ENCODE measurements at places on chromosomes 16 and 17. TPM values are rescaled to one million over a fixed set of nuclear protein-coding genes. Genes with fewer than 3 reads are reported as not detected.

DNA sequence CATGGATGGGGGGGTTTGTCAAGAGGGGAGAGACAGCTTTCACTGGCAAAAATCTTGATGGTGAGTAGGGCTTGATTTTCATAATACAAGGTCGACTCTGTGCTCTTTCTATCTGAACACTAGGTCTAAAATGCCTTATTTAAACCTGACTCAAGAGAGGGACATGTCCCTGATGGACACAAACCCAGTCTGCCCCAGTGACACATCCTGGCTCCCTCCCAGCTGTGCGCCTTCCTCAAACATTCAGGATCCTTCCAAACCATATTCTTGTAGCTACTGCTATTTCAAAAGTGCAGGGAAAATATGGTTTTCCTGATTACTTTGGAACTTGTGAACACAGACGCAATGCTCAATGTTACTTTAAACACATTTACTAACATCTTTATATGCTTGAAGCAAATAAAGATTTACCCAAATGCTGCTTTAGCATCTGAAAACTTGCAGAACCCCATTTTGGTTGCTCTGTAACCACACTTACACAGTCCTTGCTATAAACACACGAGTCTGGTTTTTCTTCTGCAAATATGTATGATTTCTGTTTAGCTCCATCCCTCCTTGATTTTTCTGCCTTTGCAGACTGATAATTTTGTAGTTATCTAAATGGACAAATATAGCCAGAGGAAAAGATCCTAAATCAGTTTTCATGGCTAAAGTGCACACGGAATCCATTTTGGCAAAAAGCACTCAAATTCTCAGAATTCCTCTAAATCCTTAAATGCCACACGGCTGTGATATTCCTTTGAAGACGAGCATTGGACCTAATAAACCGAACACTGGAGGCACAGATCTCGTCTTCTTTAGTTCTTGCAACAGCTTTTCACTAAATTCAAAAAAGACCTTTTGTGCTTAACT lies 499.9 kb upstream of the ZFHX3 start:
- DNase-seq: no peak

DNA sequence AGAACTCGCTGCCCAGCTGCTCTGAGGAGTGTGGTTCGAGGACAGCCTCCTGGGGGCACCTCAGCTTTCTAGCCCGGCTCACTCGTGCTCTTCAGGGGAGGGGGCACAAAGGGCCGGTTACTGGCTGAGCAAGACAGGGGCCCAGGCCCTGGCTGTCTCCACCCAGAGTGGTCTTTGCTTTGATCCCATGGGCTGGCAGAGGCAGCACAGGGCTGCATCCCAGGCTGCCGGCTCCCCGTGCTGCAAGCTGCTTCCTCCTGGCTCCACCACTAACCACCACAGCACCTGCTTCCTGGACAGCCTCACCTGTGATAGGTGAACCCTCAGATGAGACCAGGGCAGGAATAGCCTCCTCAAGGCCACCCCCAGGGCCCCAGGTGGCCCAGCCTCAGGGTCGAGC lies 6.8 kb downstream of the SPPL2C start:
- DNase-seq: peak; percentile 26

GRCh38 chr16:81787659-81788058 lies 8.6 kb downstream of the PLCG2 start:
- DNase-seq: no peak

- peak; percentile 79 for DNase-seq
These were observed 59.9 kb downstream of the LITAF start for GRCh38 chr16:11526655-11527350.

DNA sequence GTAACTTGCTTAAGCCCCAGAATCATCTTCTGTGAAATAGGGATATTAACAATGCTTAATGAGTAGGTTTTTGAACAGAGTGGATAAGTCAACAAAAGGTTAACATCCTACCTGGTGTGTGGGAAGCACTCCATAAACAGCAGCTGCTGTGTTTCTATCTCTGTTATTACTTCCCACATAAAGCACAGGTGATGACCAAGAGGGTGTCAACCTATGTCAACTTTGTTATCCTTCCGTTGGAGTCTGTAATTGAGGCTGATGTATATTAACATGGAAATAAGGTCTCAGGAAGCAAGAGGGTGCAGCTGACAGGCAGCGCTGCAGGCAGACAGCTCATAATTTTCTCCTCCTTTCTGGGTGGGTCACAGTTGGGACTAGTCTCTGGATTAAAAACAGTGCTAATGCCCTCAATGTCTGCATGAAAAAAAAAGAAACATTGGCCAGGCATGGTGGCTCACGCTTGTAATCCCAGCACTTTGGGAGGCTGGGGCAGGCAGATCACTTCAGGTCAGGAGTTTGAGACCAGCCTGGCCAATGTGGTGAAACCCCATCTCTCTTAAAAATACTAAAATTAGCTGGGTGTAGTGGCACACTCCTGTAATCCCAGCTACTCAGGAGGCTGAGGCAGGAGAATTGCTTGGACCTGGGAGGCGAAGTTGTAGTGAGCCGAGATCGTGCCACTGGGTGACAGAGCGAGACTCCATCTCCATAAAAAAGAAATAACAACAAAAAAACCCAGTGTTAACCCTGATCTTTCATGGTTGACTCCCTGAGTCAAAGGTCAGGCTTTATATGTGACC lies 269.6 kb downstream of the SNX29 start:
- DNase-seq: no peak

GRCh38 chr17:78113804-78114785 lies 14.5 kb downstream of the TMC6 start:
- DNase-seq: peak; percentile 56

DNA sequence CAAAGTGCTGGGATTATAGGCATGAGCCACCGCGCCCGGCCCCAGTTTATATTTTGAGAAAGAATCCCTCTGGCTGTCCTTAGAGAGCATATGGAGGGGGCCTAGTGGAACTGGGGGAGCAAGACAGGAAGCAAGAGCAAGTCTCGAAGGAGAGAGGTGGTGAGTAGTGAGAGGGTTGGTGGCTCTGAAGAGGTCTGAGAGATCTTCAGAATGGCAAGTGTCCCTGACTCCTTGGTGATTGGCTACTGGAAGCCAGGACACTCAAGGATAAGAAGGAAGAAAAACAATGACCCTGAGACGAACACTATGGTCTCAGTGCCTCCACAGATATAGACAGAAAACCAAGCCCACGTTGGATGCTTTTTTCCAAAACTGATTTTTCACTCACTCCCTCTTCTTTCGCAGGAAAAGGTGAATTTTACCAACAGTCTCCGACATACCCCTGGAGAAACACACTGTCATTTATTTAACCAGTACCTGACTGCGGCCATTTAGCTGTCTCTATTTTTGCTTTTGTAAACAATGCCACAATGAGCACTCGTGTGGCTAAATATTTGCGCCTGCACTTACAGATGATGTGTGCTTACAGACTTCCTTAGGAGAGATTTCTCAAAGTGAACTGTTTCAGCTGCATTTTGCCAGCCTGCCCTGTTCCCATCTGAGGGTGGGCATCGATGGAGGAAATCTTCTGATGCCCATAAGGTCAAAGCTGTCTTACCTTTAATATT lies 15.9 kb upstream of the DOK4 start:
- peak; percentile 21 for DNase-seq

DNA sequence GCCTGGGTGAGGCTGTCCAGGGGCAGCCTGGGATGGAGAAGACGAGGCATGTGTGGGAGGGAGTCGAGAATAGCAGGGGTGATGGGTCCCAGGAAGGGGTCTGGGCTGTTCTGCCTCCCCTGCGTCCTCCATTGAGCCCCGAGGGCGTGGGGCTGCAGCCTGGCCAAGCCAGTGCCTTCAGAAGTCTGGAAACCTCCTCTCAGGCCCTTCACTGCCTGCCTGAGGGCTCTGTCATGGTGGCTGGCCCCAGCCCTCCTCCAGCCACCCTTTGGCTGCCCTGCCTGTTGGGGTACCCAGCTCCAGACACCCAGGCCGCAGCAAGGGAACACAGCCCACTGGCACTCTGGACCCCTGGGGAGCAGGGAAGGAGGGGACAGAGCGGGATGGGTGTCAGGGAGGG lies 27.6 kb downstream of the ENGASE start:
- DNase-seq: no peak

GRCh38 chr17:63399856-63400255 lies 46.2 kb downstream of the CYB561 start:
- no peak for DNase-seq

GRCh38 chr16:84598360-84598759 lies 19.5 kb downstream of the COTL1 start:
- peak; percentile 71 for DNase-seq

DNA sequence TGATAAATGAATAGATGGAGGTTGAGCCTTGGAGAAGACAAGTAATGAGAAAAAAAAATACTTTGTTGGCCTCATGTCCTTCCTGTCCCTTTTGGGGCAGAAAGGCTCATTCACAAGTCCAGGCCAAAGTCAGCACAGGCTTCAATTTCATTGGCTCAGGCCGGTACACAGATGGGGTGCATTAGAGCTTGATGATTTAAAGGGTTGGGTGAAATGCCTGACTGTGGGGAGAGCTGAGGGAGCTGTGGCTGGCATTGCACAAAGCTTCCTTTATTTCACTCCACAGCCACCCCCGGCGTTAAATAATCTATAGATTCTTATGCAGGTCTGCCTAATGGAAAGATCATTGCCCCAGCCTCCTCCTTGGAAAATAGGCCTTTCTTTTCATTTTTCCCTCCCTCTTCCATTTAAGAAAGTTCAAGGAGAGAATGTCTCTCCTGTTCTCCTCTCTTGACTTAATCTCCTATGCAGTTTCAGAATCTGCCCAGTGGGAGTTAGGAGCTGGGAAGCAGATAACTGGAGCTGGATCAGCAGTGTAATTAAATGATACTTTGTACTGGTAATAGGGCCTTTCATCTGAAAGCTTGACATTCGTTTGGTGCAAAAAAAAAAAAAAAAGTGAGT lies 24.4 kb downstream of the YPEL2 start:
- DNase-seq: no peak

GRCh38 chr16:14370736-14371234 lies 259.3 kb downstream of the PARN start:
- DNase-seq: no peak

GRCh38 chr17:83193336-83194185 lies 114.2 kb downstream of the METRNL start:
- DNase-seq: no peak

- DNase-seq: no peak
These were observed 51.1 kb upstream of the FOXF1 start for GRCh38 chr16:86459266-86459665.

GRCh38 chr16:58458606-58459343 lies 41.2 kb upstream of the NDRG4 start:
- no peak for DNase-seq

DNA sequence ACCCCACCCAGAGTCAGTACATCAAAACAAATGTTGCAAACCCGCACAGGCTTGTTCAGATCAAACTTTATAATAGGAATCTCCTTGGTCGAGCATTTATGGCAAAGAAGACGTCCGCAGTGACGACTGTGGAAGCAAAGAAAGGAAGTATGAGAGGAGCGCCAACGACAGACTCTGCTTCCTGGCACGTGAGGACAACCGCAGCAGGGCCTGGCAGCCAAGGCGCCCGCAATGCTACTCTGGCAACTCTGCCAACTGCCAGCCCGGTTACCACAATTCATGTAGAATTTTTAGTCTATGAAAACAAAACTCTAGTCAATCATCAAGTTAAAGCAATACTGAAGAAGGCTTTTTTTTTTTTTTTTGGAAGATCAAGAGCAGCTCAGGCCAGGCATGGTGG lies 24.8 kb downstream of the CYB5D2 start:
- DNase-seq: no peak

- DNase-seq: peak; percentile 84
These were observed 15.1 kb downstream of the SLC5A10 start for GRCh38 chr17:18966831-18967624.

- DNase-seq: no peak
These were observed 84.6 kb downstream of the USP31 start for GRCh38 chr16:23064639-23065038.

DNA sequence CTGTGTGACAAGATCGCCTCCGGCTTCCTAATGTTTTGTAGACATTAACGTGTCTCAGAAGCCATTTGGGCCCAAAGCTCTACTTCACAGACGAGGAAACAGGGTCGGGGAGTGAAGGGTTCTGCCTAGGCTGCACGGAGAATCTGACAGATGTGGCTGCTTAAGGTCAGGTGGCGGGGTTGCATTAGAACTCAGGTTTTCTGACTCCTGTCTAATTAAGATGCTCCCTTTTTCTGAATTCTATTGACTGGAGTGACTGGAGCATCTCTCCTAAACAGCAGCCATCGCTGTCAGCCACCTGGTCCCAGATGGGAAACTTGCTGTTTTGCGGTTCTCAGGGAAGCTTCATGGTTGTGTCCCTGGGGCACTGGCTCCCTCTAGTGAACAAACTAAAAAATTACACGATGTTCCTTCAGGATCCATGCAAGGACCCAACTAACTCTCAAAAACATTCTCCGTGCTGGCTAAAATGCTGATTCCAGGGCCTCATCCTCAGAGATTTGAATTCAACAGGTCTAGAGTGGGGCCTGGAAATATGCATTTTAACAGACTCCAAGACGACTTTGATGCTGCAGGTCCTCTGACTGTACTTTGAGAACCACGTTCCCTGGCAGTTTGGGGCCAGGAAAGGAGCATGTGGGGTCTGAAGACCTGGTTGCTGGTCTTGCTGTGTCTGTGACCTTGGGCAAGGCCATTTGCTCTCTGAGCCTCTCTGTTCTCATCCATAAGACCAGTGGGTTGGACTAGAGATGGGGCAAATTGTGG lies 117.4 kb downstream of the IRF8 start:
- peak; percentile 82 for DNase-seq

DNA sequence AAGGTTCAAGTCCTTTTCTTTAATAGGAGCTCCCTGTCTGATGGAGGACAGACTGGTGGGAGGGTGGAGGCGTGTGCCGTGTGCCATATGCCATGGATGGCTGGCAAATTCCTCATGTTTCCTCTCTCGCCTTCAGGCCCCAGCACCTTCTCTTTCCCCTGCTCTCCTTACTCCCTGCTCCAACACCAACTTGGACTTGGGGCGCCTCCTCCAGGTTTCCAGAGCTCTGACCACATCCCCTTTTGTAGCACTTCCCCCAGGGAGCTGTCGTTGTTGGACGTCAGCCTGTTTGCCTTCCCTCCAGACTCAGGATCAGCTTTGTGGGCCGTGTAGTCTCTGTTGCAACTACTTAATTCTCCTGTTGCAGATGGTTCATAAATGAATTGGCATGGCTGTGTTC lies 30.7 kb downstream of the TMC7 start:
- DNase-seq: peak; percentile 44

LITAF gene
- total RNA-seq: 71.8 TPM

ABCA9 gene
- not detected for total RNA-seq

SLC9A5 gene
- total RNA-seq: 1.6 TPM

CDH1 gene
- 38.6 TPM for total RNA-seq

DPEP3 gene
- total RNA-seq: 0.03 TPM

METTL26 gene
- 135 TPM for total RNA-seq

ADAP2 gene
- 1.3 TPM for total RNA-seq

NLRC3 gene
- total RNA-seq: 0.03 TPM

EPX gene
- not detected for total RNA-seq

LPCAT2 gene
- total RNA-seq: 6.1 TPM

NLGN2 gene
- total RNA-seq: 11.6 TPM

SOST gene
- total RNA-seq: not detected

DNASE1L2 gene
- 0.48 TPM for total RNA-seq

All from H7 (cell line).